ENCODE measurements at places on chromosomes 7 and 10.

- no peak for DNase-seq
These were observed 64.0 kb downstream of the C10orf143 start for GRCh38 chr10:130046591-130046990.

DNA sequence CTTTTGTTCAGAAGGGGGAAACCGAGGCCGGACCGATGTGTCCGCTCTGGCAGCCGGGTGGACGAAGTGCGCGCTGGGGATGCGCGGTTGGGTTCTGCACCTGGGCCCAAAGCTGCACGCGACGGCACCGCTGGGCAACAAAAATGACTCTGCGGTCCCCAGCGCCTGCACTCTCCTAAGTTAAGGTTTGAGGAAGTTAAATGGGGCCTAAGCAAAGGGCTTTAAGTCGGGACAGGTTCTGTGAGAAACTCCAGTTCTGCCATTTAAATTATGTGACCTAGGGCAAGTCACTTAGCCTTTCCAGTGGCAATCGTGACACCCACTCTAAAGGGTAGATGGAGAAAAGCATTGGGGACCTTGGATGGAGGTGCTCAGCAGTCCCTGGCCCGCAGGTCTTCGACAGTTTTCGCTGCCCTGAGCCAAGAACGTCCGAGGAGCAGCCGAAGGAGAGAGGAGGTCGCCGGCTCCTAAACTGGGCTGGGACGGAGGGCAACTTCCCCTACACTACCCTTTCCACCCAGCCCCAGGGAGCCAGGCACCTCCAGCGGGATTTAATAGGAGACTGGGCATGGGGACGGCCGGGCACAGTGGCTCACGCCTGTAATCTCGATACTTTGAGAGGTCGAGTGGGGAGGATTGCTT is 534 bp upstream of the ACBD5 start:
- DNase-seq, result no peak

DNA sequence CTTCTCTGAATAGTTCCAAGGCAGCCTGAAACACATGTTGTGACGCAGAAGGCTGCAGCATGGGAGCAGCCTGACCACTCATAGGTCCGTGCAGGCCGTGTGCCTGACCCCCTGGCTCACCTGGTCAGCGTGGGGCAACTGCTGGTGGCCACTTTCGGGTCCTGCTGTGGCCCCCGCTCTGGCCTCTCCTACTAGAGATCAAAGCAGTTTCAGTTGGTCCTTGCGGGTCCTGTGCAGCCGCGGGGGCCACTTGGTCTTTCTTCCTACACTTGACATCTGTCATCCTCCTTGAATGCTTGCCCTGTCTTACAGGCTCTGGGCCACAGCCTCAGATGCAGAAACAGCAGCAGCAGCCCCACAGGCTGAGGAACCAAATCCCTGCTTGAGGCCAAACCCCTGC is 320.8 kb upstream of the ZNF32 start:
- DNase-seq, result no peak

DNA sequence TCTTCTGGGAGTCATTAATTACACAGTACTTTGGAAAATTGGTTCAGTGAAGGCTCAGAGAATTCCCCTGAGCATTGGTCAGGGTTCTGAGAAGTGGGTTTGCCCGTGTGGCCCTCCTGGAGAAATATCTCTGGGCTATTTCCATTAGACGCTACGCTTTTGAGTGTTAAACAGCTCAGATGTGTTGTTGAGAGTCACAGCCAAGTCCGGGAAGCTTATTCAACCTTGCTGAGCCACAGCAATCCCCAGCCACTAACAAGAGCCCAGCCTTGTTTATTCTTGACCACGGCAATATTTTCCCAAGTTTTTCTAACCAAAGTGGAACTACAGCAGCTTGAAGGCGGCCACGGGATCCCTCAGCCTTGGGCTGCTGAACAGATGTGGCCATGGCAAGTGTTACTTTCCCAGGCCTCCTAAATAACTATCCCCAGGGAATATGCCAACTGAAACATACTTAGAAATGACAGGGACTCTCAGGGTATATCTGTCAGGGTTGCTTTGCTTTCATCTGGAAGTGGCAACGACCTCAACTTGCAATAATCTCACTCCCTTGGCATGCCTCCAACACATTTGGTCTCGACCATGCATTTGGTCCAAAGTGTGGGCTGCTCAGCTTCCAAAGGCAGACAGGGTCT is 214.7 kb downstream of the EMX2 start:
- no peak for DNase-seq

GRCh38 chr10:125121003-125121402 is 39.4 kb downstream of the CTBP2 start:
- no peak for DNase-seq

DNA sequence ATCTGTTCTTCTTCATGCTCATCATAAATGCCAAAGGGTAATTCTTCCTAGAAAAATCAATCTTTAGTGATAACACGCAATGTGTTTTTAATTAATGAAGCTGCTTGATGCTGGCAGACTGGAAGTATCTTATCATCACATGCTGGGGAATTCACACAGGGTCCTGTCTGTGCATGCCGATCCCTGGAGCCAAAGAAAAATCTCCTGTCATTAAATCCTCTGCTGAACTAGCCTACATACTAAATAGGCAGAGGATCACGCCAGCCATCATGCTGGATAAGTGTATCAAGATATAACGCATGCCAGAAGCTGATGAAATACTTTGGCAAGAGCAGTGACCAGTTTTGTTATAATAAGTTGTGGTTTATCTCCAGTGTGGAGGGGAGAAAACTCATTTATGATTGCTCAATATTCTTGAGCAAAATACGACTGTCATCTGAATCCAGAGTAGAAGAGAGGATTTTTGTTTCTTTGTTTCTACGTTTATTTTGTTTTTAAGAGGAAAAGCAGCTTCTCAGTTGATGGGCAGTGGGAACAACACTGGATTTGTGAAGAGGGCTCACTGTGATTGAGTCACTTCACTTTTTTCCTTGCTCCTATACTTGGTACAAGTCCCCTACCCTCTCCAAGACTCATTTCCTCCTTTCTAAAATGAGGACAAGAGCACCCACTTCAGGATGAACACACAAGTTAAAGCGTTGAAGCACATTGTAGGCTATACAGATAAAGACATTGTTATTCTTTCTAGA is 649.1 kb downstream of the TNS3 start:
- no peak for DNase-seq

GRCh38 chr7:149448961-149449360 is 11.9 kb downstream of the ZNF777 start:
- no peak for DNase-seq

DNA sequence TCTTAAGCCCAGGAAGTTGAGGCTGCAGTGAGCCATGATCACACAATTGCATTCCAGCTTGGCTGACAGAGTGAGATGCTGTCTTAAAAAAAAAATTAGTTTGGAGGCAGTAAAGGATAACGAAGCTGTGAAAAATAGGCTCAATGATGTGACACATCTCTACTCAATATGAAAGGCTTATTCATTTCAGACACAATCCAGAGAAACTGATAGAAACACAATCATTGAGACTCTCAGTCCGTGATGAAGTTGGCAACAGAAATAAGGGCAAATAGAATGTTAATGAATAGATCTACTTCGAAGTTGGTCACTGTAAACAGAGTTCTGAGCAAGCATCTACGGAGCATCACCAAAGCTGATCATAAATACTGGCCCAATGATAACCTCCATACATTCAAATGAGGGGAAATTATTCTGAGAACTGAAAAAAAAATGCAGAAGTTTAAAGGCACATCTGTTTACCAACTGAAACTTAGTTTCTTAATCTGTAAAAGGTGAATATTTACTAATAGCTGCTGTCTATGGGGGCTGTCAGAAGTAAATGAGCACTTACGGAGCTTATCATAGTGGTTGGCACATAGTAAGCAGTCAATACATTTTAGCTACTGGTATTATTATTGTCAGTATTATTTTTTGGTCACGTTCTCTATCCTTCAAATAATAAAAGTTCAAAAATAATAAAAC is 70.4 kb downstream of the AKR1B1 start:
- no peak for DNase-seq

- no peak for DNase-seq
These were observed 163.2 kb downstream of the JAZF1 start for GRCh38 chr7:28017372-28017771.

- DNase-seq, result no peak
These were observed 37.4 kb downstream of the HSPA12A start for GRCh38 chr10:116704926-116705325.

- DNase-seq, result no peak
These were observed 17.5 kb downstream of the MRPS24 start for GRCh38 chr7:43851805-43852204.

GRCh38 chr10:111137007-111137406 is 60.2 kb downstream of the ADRA2A start:
- no peak for DNase-seq

DNA sequence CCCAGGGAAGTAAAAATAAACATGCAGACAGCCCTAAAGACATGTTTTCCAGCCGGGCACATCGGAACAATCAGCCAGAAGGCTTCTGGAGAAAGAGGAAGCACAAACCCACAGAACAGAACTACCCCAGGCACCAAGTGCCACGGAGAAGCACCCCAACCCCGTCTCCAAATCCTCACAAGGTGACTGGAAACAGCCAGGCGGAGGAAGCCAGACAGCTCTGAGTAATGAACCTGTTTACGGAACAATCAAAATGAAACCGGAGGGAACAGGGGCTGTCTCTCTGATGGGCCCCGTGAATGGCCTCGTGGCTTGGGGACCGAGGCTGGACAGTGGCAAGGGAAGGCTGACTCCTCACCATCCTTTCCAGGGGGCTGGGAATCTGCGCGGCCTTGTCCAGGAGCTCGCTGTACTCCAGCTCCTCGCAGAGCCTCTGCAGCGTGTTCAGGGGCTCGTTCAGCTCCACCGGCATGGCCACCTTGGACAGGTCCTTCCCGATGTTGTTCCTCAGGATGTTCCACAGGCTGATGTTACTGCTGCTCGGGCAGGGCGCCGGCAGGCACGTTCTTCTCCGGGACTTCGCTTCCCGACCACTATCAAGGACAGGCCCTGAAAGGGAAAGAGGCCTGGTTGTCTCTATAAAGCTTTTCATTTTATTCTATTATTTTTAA is 77.0 kb upstream of the GSDME start:
- no peak for DNase-seq

DNA sequence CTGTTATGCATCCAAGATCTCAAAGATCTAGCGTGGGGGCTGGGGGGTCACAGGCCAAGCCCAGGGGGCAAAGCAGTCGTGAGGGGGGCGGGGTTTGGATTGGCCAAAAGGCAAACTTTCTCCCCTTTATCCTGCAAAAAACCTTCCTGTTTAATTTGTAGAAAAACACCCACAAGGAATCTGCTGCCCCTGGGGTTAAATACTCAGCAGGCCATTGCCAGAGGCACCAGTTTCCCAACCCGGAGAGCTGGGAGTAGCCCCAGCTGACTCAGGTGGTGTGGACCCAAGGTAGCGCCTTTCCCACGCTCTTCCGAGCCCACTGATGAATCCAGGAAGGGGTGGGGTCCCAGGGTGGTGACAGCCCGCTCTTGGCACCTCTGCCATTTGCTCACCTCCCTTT is 21.4 kb downstream of the KCP start:
- no peak for DNase-seq

- DNase-seq, result no peak
These were observed 59.1 kb upstream of the COL1A2 start for GRCh38 chr7:94335586-94335985.

- peak; percentile 56 for DNase-seq
These were observed 47.4 kb downstream of the DENND11 start for GRCh38 chr7:141654551-141654950.

All from activated naive CD4-positive, alpha-beta T cell treated with Interleukin-2 at 50 U/mL for 16 hours (primary cell).